Dermis microvascular lymphatic vessel endothelial cell (primary cell): ENCODE measurements at places on chromosomes 5 and 9.

- DNase-seq: no peak
Observed at GRCh38 chr5:54795284-54795683, 190.1 kb downstream of the ESM1 start.

GRCh38 chr5:169656125-169656901, 19.2 kb downstream of the DOCK2 start:
- DNase-seq: peak; percentile 28

DNA sequence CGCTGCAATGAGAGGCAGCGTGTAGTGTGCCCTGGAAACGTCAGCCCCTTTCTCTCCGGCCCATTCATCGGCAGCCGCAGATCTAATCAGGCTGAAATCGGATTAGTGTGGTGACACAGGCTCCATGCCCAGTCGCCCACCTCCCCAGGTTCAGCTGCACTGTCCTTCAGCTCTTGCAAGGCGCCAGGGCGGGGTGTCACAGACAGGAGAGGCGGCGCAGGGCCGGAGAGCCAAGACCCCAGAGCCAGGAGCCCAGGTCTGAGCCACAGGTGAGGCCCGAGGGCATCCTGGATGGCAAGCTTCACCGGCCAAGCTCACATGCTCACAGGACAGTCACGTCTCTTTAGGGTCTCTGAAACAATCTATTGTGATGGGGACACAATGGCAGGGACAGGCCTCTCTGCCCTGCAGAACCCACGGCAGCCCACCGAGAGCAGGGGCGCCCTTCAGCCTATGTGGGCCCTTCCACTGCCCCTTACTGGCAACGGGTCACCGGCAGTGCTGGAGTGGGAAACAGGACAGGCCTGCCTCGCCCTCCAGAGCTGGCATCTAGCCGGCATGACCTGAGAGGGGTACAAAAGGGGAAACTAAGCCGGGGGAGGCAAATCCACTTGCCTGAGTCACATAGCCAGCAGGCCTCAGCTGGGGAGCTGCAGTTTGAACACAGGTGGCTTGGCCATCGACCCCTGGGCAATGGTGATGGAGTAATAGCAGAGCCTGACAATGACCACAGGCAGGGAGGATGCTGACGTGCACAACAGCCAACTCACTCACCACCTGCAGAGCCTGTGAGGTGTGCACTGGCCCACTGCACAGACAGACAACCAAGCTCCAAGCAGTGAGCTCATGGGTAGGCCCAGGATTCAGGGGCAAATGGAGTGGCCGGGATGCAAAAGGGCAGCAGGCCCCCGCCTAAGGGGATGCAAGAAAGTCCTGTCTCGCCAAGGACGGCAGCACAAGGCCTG, 48.1 kb downstream of the VAV2 start:
- peak; percentile 13 for DNase-seq

- DNase-seq: no peak
Observed at GRCh38 chr5:68285075-68285840, 69.7 kb downstream of the PIK3R1 start.

- no peak for DNase-seq
Observed at GRCh38 chr5:80754900-80755299, 100.1 kb upstream of the DHFR start.

- DNase-seq: no peak
Observed at GRCh38 chr5:1321576-1321975, 23.3 kb downstream of the CLPTM1L start.

- no peak for DNase-seq
Observed at GRCh38 chr9:125760537-125760936, 13.4 kb downstream of the PBX3 start.

- no peak for DNase-seq
Observed at GRCh38 chr9:116318468-116319374, 165.1 kb downstream of the PAPPA start.

GRCh38 chr9:20353931-20354652, 268.2 kb downstream of the MLLT3 start:
- DNase-seq: no peak

DNA sequence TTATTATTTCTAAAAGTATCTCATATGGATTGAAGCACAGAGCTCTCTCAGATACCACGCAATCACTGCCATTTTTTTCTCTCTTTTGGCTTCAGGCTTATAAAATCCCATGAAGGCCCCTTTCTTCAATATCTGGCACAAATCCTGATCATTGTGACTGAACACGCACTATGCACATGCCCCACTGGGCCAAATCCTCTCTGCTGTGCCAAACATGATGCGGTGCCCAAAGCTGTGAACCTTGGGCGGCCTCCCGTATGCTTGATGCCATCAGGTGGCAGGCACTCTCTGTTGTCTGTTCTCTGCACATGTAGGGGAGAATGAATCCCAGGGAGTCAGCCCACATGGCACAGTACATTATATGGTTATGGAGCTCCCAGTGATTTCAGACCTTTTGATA, 375.0 kb upstream of the RGMB start:
- DNase-seq: no peak

GRCh38 chr9:83336706-83337105, 201.5 kb downstream of the FRMD3 start:
- DNase-seq: no peak

DNA sequence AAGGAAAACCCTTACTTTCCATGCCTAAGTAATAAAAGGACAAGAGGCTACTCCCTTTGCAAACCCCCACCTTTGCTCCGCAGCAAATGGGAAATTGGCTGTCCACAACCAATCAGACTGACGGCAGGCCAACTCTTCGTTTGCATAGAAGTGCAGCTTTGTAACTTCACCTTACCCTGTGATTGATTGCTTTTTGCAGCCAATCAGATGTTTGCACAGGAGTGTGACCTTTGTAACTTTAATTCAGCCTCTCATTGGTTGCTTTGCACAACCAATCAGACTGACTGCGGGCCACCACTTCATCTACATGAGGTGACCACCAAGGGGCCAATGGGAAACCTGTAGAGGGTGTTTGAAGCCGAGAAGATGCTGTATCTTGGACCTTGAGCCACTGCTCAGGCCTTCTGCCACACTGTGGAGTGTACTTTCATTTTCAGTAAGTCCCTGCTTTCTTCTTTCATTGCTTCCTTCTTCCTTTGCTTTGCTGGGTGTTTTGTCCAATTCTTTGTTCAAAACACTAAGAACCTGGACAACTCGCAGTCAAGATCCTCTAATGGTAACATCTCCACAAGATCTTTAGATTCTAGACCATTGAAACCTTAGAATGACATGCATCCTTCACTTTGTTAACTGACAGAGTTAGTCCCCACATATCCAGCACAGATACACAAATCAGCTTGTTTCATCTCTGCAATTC, 51.3 kb upstream of the FREM1 start:
- no peak for DNase-seq

DNA sequence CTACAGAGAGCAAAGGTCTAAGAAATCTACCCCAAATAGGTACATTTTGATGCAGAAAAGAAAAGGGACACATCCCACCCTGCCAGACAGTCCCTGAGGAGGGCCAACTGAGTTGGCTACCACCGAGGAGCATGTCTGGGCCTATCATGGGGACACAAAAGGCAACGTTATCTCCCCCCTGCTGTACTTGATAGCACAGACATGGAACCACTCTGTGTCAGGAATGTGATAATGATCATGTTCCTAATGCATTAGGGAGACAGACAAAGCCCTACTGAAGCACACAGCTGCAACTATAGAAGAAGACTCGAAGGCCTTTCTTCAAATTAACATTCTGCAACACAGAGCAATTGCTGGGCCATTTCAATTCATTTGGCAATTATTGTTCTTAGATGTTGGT, 84.5 kb downstream of the ENC1 start:
- DNase-seq: no peak

- DNase-seq: no peak
Observed at GRCh38 chr9:94874316-94874715, 147.8 kb downstream of the AOPEP start.

DNA sequence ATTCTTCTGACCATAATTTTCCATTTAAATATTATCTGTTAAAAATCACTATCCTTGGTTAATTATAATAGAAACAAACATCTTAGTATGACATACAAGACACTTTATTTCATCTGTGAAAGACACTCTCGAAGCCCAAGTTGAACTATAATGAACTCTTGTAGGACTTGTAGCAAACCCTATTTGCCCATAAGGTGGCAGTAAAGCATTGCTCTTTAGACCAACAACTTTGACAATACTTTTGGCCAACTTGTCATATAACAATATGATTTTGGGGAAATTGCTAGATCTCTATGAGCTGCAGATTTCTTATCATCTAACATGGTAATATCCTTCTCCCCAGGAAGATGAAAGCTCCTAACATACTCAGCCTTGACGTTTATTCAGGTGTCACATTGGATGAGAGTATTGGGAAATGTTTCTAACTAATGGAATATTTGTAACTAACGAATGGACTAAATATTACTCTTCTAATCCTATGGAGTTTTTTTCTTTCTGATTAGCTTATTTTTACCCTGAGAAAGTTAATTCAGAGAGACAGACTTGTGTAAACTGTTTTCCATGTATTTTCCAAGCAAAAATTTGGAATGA, 11.0 kb downstream of the SPINK14 start:
- DNase-seq: peak; percentile 71

GRCh38 chr9:104991144-104991953, 63.4 kb upstream of the ABCA1 start:
- peak; percentile 33 for DNase-seq

GRCh38 chr9:107242073-107243030, 40.7 kb upstream of the RAD23B start:
- no peak for DNase-seq

DNA sequence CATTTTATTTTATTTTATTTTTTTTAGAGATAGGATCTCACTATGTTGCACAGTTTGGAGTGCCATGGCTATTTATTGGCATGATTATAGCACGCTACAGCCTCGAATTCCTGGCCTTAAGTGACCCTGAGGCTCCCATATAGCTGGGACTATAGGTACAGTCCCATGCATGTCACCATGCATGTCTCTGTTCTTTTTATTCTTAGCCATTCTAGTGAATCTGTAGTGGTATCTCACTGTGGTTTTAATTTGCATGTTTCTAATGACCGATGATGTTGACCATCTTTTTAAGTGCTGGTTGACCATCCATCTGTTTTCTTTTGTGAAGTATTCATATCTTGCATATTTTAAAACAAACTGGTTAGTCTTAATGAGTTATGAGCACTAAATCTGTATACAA, 76.1 kb downstream of the SLC44A1 start:
- DNase-seq: no peak

DNA sequence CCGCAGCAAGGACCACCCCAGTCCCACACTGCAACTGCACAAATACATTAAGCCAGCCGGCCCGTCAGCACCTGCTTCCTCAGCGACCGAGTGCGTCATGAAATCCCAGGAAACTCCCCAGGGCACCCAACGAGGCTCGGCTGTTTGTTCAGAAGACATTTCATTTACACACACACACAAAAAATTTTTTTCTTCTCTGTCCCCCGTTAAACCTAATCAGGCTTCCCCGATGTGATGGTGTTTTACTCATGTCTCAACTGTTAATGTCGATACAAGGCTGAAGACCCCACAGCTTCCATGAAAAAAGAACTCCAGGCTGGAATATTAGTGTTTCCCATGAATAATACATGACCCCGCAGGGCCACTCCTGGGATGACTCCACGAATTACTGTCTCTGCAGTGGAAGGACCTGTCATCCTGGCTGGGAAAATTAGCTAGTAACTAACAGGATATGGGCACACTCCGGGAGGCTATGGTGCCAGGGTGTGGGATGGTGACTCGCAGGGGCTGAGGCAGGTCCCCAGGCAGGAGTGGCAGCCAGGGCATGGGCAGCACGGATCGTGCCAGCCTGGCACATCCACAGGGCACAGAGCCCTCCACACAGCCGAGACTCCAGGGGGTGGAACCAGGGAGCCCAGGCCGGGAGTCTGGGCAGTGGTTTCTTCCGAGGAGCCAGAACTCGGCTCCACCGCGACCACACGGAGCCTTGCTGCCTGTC, 102.4 kb downstream of the VAV2 start:
- DNase-seq: no peak
